Stimulated activated CD8-positive, alpha-beta memory T cell treated with anti-CD3 and anti-CD28 coated beads, Interleukin-4, amount 100 ng/mL, for 1 hour (primary cell): ENCODE measurements at places on chromosomes 7 and 10.

DNA sequence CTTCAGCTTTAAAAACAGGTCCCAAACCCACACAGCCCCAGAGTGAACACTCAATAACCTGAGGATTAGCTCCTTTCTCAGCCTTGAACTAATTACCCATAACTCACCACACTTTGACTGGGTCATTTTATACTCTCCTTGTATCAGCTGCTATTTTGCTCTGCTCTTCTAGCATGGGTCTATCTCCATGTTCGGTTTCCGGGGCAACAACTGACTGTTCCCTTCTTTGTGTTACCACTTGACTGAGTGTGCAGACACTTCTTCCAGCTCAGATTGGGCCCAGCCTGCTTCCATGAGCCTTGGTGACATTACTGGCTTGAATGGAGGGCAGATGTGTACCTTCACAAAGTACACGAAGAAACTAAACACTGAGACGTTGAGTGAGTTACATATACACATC is 31.5 kb upstream of the PRPS1L1 start:
- no peak for DNase-seq

GRCh38 chr7:90592033-90592432 is 4.1 kb upstream of the CDK14 start:
- no peak for DNase-seq

DNA sequence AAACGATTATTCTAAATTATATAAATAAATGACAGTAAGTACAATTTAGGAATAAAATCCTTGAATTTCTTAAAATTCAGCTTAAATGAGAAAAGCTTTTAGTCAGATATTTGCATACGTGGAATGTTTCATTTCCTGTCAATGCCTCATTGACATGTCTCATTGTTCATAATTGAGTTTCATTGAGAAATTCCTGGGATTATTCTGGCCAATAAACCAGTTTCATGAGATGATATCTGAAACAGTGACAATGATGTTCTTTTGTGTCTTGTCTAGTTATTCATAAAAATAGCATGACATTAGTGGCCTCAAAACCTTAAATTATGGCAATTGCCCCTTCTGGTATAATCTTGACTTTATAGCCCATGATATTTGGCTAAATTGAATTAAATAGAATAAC is 95.8 kb downstream of the DKK1 start:
- DNase-seq: no peak

- DNase-seq: no peak
Observed at GRCh38 chr10:36202881-36203280, 560.8 kb upstream of the FZD8 start.

- DNase-seq: no peak
Observed at GRCh38 chr7:5709347-5709950, 72.0 kb downstream of the RNF216 start.

- no peak for DNase-seq
Observed at GRCh38 chr7:81004098-81004497, 85.2 kb upstream of the SEMA3C start.

- DNase-seq: no peak
Observed at GRCh38 chr7:54811041-54811845, 52.2 kb upstream of the SEC61G start.
